ENCODE measurements at places on chromosomes 6 and 20.

DNA sequence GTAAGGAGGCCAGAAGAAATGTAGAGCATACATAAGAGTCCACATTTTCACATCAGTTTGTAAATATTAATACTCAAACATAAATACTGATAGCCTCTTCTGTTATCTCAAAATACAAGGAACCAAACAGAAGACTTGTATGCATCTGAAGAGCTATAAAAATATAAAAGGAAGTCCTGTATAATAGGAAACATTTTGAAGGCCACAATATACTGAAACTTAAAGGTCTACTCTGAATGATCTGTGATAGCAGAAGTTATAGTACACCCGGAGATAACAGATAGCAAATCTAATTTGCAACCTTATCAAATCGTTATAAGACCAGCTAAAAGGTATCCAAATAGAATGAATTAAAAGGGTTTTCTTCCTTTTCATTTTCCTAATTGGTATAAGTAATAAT, 111.2 kb downstream of the HIVEP2 start:
- DNase-seq = no peak

- DNase-seq = peak; percentile 3
These were observed 33.2 kb downstream of the SERPINB6 start for GRCh38 chr6:2938004-2938631.

DNA sequence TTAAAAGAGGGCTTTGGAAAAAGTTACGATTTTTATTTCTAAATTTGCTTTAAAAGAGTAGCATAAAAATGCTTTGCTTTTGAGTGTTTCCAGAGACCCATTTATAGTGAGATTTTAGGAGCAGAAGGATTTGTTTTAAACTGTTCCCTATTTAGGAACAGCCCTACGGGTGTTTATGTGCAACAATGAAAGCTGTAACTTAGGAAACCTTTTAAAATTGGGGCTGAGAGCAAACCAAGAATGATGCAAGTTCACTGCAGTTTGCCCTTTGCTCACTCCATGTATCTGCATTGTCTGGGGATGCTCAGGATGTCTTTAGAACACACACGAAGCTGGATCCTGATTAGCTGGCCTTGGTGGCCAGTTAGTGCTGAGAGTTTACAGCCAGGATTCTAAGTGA, 40.9 kb downstream of the GHRH start:
- DNase-seq = peak; percentile 72

DNA sequence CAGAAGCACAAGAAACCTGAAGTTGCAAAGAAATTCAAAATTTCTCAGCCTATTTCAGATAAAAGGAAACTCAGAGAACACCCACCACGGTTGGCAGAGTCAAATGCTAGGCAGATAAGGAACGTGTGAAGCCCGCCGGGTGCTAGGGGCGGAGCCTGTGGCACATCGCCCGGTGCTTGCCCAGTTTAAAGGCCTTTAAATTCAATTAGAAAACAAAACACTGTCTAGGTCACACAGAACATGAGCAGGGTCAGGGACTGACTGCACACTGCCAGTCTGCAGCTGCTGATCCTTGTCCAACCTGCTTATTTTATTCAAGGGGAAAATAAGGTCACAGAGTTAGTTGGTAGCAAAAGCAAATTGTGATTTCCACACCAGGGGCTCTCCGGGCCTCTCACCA, 75.8 kb downstream of the PSMG4 start:
- DNase-seq = peak; percentile 79

DNA sequence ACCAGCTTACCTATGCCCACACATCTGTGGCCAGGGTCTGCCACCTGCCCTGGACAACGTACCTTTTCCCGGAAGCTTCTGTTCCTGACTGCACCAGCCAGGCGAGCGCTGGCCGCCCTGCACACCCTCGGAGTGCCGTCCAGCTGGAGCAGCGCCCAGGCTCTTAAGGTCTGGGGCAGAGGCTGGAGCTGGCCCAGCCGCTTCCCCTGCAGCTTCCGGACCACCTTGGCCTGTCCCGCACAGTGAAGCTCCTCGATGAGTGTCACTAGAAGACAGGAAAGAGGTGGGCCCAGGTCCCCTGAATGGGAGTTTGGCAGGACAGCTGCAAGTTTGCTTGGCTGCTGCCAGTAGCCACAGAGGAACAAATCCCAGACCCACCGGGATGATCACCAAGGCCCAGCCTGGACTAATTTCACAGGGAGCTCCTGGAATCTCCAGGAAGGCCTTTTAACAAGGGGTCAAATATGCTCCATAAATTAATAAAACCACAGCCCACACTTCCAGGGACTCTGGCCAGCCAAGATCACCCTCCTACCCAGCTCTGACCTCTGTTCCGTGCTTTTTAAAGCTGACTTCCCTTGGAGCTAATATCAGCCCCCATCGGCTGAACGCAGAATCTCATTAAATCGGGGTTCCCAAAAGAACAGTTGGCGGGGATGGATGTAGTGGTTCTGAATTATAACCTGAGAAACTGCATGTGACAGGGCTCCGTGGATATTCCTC, 82.3 kb downstream of the PTPN1 start:
- no peak for DNase-seq

GRCh38 chr6:28789553-28790083, 134.2 kb downstream of the TRIM27 start:
- no peak for DNase-seq

DNA sequence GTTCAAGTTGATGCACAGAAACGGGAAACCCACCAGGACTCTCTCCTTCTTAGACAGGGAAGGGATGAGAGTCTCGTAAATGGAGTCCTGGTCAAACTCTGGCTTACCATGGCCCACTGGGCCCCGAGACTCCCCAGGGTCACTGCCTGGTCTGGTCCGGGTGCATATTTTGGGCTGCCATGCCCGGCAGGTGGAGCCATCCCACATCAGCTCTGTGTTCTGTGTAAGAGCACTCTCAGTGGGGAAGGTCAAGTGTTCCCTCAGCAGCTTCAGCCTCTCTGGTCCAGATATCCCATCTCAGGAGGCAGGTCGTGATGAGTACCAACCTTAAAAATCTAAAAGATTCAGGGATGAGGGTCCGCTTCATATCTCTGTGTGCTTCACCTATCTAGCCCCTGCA, 138.8 kb downstream of the EDN3 start:
- DNase-seq = no peak

GRCh38 chr6:81744131-81744530, 8.3 kb downstream of the TENT5A start:
- no peak for DNase-seq

- DNase-seq = no peak
These were observed 8.4 kb upstream of the RALY start for GRCh38 chr20:33985280-33985679.

DNA sequence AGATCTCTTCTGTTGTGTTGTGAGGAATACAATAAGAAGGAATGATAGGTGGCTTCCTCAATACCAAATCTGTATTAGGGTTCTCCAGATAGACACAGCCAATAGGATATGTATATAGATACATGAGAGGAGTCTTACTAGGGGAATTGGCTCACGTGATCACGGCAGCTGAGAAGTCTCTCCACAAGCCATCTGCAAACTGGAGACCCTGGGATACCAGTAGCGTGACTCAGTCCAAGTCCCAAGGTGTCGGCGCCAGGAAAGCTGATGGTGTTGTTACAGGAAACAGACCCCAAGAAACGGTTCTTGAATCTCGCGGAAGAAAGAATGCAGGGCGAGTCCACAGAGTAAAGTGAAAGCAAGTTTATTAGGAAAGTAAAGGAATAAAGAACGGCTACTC, 61.4 kb downstream of the SYTL3 start:
- no peak for DNase-seq

DNA sequence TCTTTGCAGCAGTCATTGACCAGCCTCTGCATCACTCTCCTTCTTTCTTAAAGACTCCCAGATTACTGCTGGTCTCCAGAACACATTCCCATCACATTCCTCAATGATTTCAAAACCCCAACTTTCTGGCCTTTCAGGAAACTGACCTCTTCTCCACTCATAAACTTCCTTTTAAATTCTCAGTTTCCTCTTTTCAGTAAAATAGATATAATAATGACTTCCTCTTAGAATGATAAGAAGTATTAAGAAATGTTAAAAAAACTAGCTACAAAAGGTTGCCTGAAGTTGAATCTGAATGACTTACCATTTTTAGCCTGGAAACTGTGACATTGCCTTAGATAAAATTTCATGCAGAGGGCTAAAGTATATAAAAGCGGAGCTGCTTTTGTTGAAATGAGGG, 239.3 kb downstream of the OGFRL1 start:
- DNase-seq = no peak

- peak; percentile 65 for DNase-seq
These were observed 57.4 kb downstream of the LYRM2 start for GRCh38 chr6:89580997-89581666.

DNA sequence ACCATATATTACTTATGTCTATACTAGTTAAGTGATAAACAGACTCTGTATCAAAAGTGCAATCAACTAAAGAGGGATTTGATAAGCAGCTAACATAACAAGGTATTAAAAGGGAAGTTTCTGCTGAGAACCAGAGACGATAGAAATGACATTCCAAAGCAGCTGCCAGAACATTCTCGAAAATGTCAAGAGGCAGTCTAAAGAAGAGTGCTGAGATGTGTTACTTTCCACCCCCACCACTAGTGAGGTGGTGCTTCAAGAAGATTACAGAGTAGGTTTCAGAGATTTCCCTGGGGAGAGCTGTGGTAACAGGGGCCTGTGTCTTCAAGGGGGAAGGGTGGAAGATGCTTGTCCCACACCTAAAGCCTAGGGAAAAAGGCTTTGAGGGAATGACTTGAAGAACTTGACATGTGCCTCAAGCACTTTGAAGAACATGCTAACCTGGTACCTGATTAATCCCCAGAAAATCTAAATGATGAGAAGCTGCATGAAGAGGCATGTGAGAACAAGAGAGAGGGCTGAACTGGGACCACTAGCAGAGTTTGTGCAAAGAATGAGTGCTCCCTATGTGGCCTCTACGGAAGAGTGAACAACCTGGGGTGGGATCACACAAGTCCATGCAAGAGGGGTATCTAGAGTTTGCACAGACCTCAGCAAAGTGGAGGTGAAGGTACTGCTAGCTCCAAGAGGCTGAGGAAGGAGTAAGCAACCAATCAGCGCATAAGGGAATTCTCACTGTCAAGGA, 5.0 kb downstream of the FAM184A start:
- no peak for DNase-seq

GRCh38 chr20:34155836-34156235, 43.8 kb upstream of the EIF2S2 start:
- DNase-seq = no peak
